Mesenteric fat pad (tissue), 1 donor: ENCODE measurements at places on chromosomes 16 and 17. TPM values are rescaled to one million over a fixed set of nuclear protein-coding genes. Genes with fewer than 3 reads are reported as not detected.
A peak's percentile ranks its signal among the peaks of the same experiment; 100 is the strongest.

KCNH4 gene
- 0.55 TPM for total RNA-seq

MT1M gene
- 367 TPM for total RNA-seq

MPP3 gene
- 22.3 TPM for total RNA-seq

CA7 gene
- not detected for total RNA-seq

REXO5 gene
- total RNA-seq = 4.7 TPM

ALDOC gene
- 24.8 TPM for total RNA-seq

SCNN1G gene
- total RNA-seq = not detected

RBFOX1 gene
- not detected for total RNA-seq

TAC4 gene
- total RNA-seq = not detected

DVL2 gene
- 24.7 TPM for total RNA-seq

MPHOSPH6 gene
- total RNA-seq = 23.7 TPM

GH1 gene
- total RNA-seq = not detected

SPNS2 gene
- 18.6 TPM for total RNA-seq

SLC9A5 gene
- total RNA-seq = 0.55 TPM

AOC3 gene
- 528 TPM for total RNA-seq

GRCh38 chr17:79263191-79263590 is 188.6 kb downstream of the ENGASE start:
- no peak for DNase-seq

DNA sequence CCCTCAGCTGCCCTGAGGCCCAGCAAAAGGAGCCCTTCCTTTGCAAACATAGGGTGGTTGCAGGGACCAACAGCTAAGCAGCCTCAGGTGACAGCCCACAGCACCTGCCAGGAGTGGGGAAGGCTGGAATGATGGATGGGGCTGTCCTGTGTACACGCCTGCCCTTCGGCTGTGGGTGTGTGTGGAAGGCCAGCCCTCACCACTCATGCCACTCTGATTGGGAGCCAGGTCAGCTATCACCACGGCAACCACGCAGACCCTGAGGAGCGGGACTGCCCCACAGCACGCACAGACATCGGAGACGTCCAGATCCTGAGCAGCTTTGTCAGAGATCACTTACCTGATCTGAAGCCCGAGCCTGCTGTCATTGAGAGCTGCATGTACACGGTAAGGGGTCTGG is 11.9 kb downstream of the PIPOX start:
- DNase-seq = no peak

- no peak for DNase-seq
These were observed 41.1 kb downstream of the BAHCC1 start for GRCh38 chr17:81436294-81436849.

GRCh38 chr17:70644096-70644495 is 474.8 kb downstream of the KCNJ2 start:
- DNase-seq = no peak

GRCh38 chr16:76389126-76389525 is 111.9 kb downstream of the CNTNAP4 start:
- DNase-seq = no peak

DNA sequence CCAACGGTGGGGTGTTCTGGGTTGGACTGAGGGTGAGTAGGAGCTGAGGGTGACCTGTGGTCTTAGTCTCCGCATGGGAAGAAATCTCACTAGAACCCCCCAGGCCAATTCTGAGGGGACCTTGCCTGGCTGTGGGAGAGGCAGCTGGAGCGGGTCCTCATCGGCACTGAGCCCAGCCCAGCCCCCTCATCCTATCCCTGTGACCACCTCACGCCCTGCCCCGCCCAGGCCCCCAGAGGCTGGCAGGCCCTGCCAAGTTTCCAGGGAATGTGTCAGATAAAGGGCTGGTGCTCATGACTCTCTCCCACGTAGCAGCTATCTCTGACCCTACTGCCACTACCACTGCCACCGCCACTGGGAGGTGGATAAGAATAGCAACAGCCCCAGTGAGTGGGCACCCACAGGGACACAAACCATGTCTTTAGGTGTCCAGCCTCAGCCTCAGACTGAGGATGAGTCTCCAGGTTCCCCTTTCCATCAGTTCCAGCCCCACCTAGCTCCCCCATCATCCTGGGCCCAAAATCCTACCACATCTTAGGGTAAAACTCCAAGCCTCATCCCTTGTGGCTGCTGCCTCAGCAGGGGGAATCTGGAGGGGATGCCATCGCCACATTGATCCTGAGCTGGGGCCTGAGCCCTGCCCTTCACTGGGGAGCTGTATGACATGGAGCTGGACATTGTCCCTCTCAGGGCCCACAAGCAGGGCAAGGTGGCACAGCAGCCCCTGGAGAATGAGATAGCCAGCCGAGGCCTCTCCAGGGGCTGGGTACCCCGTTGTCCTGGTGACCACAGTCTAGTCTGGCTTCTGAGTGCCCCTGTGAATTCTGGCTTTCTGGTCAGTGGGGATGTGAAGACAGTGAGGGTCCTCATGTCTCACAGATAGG is 14.9 kb downstream of the CDH16 start:
- no peak for DNase-seq

DNA sequence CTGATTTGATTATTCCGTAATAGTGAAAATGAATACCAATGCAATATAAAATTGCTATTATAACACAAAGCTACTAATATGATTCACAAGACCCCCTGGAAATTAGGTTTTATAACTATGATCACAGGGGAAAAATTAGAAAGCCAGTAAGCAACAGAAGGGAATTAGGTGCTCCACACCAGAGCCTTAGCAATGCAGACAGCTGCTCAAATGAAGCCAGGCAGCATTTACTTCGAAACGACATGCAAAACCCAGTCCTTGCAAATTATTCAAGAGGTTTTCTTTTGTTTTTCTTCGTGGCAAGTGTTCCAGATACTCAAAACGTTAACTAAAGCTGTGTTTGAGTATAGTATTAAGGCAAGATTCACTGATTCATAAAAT is 47.9 kb downstream of the TOX3 start:
- no peak for DNase-seq

DNA sequence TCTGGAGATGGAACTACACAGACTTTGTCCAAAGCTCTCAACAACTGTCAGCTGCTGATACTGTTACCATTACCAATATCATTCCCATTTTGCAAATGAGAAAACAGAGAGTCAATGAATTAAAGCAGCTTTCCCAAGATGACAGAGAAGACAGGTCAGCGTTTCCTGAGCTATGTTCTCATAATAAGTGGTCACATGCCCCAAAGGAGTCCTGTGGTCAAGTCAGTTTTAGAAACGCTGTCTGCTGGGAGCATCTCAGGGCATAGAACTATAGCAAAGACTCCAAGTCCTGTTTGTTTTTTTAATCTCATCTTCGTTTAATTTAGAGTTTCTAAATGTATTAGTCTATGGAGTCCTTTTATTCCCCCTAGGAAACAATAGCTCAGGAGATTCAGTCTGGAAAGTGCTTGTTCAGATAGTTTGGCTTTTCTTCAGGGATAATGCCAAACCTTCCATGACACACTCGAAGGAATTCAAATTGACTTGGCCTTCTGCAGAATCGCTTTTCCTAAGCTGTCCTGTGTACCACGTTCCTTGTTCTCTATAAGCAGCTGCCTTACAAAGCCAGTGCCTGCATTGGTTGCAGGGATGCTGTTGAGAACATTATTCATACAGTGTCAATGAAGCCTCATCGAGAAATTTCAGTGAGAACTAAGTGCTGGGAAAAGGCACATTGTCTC is 12.1 kb downstream of the CCDC42 start:
- no peak for DNase-seq

DNA sequence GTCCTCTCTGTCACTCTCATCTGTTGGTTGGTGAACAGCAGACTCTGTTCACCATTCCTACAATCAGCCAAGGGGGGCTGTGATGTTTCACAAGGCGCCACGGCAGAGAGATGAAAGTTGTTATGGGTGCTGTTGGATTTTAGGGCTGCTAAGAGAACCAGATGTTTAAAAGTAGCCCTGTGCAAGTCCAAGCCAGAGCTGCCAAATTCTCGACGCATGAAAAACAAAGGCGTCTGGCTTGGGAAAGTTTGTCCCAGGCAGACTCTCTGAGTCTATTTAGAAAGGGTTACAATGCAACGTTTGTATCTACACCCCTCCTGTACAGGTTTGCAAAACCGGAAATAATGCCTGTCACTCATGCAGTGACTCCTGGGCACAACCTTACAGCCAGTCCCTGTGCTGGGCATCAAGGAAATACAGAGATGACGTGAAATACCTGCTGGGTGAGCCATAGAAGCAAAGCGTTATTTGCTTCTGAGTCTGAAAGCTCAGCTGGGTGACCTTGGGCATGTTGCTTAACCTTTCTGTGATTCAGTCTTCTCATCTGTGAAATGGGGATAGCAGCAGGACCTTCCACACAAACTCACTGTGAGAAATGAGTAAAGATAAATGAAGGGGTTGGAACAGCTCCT is 74.8 kb downstream of the XYLT1 start:
- peak; percentile 43 for DNase-seq

DNA sequence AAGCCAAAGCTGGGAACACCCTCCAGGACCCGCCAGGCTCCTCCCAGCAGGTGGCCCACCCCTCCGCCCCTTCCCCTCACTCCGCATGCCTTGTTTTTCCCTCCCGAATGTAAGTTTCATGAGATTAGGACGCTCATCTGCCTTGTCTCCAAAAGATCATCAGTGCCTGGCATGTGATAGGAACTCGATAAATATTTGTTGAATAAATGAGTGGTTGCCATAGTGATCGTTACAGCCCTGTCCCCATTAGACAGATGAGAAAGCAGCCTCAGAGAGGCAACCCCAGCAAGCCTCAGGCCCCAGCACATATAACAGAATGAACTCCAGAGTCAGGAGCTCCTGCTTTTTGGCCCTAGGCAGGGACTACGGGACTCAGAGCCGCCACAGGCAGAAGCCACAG is 5.0 kb downstream of the CAMKK1 start:
- no peak for DNase-seq

DNA sequence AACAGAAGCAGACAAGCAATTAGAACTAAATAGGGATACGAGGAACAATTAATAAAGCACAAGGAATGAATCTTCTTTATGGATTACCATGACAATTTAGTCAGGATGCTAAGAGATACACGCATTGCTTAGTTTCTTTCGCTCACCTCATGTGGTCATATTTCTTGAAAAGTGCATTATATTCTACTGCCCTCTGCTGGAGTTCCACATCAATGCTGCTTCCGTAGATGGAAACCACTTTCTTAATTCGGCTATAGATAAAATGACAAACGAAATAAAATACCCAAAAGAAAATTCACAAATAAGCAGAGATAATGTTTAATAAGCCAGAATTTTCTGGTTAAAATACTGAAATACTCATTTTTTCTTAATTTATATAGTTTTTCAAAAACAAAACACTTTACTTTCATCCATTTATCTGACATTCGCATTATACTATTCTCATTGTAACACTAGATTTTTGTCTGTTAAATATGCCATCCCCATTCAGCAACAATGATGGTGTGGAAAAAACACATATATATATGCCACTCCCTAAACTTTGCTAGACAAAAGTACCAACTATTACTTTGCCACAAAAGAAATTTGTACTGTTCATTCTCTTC is 22.0 kb upstream of the PHLPP2 start:
- DNase-seq = no peak

DNA sequence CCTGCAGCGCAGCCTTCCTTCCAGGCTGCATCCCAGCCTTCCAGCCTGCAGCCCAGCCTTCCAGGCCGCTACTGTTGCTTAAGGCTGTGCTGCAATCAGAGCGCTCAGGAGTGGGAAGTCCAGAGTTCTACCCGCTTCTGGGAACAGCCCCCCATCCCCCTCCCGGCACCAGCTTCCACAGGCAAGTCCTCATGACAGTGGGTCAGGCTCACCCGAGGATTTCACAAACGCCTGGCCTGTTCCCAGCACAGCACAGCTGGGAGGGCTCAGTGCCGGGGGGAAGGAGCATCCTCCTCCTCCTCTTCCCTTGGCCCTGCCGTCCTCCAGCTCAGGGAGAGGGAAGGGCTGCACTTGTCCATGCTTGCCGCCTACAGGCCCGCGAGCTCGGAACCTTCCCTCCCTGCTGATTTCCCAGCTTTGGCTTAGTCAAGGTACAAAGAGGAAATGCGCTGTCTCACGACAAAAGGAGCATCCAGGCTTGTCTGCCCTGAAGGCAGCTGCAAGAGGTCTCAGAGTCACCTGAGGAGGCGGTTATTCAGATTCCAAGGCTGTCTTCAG is 8.3 kb downstream of the SOCS3 start:
- peak; percentile 96 for DNase-seq

DNA sequence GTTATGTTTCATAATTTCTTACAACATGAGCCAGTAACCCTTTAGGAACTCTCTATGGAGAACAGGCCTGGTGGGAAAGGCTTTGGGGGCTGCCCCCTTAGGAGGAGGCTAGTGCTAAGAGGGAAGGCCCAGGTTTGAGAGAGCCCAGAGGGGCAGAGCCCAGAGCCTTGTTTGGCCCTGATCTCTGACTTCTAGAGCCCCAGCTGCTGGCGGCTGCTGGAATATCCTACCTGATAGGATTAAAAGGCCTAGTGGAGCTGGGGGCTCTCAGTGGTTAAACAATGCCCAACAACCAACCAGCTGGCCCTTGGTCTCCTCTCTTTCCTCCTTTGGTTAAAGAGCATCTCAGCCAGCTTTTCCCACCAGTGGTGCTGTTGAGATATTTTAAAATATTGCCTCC is 54.1 kb downstream of the IGF2BP1 start:
- no peak for DNase-seq

GRCh38 chr17:15999974-16000827 is 577 bp downstream of the TTC19 start:
- DNase-seq = no peak

- no peak for DNase-seq
These were observed 36.7 kb downstream of the SALL1 start for GRCh38 chr16:51114382-51114781.

- no peak for DNase-seq
These were observed 21.8 kb downstream of the ACSM1 start for GRCh38 chr16:20675488-20676267.

GRCh38 chr16:85654251-85655095 is 34.3 kb downstream of the GINS2 start:
- DNase-seq = no peak

- no peak for DNase-seq
These were observed 86.0 kb downstream of the VAT1L start for GRCh38 chr16:77874347-77874746.

GRCh38 chr17:76645481-76645880 is 1.9 kb upstream of the ST6GALNAC1 start:
- no peak for DNase-seq

- no peak for DNase-seq
These were observed 83.1 kb downstream of the TNRC6C start for GRCh38 chr17:78041386-78042179.

DNA sequence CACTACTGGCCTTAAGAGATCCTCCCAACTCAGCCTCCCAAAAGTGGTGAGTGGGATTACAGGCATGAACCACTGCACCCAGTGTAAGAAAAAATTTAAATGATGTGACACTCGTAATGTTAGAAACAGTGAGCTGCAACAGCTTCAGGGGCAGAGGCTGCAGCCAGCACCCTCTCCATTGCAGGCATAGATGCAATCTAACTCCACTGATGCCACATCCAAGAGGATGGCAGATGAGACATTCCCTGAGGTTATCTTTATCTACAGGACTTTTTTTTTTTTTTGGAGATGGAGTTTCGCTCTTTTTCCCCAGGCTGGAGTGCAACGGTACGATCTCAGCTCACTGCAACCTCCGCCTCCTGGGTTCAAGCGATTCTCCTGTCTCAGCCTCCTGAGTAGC is 19.9 kb downstream of the ZCCHC14 start:
- no peak for DNase-seq
